ENCODE measurements at places on chromosomes 1 and 21.

- DNase-seq, result no peak
These were observed 85.9 kb downstream of the KCNJ15 start for GRCh38 chr21:38342739-38343138.

DNA sequence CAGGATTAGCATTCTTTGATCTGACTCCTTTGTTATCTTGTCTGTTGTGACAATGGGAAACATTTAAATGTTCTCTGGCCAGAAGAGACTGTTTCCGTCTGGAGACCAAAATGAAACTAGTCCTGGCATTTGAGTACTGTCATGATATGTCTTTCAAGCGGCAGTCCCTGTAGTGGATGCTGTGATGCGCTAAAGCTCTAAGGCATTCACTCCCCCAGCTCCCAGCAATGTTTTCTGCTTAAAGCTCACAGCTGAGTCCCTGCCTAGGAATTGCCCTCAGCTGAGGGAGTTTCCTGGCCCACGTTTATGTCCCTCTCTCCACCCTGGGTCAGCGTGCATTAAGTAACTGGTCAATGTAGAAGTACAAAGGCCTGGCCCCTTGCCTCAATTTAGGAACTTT, 109.4 kb downstream of the UCHL5 start:
- no peak for DNase-seq

DNA sequence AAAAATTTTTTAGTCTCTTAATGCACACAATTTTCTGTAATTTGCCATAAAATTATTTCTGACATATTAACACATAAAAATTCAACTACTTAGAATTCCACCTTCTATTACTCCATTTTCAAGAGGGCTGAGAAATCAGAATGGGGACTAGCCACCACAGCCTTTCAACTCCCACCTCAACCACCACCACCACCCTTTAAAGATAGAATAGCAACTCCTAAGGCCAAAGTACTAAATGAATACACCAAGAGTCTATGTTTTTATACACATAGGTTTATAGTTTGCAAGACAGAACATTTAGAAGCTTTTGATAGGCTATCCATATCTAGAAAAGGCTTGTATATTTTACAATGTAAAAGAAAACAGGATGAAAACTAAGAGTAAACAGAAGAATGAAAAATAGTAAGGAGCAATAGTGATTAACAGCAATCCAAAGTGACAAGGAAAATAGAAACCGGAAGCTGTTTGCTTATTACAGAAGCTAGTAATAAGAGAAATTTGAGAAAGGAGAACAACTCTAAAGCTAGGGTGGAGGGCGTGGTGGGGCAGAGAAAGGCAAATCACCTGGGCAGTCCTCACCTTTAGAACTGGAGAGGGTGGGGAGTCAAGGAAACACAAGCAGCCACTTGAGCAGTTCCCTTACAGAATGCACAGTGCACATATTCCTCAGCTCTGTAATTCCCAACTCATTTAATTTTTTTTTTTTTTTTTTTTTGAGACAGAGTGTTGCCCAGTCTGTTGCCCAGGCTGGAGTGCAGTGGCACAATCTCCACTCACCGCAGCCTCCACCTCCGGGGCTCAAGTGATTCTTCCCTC, 27.7 kb downstream of the EPS15 start:
- DNase-seq, result no peak

DNA sequence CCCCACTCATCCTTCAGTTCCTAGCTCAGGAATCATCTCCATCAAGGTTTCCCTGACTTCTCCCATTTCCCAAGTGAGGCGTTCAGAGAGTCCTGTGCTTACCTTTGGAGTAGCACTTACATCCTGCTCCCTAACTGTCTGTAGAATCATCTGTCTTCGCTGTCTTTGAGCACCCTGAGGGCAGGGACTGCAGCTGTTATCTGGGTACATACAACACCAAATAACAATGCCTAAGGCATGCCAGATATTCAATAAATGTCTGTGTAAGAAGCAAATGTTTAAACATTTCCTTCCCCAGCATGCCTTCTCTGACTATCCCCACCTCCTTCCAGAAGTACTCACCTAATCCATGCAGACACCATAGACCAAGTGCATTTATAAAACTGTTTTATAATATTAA, 65.4 kb downstream of the JAK1 start:
- DNase-seq, result no peak

GRCh38 chr1:166889776-166890175, 13.7 kb upstream of the TADA1 start:
- no peak for DNase-seq

- no peak for DNase-seq
These were observed 24.5 kb upstream of the PEX10 start for GRCh38 chr1:2436876-2437275.

DNA sequence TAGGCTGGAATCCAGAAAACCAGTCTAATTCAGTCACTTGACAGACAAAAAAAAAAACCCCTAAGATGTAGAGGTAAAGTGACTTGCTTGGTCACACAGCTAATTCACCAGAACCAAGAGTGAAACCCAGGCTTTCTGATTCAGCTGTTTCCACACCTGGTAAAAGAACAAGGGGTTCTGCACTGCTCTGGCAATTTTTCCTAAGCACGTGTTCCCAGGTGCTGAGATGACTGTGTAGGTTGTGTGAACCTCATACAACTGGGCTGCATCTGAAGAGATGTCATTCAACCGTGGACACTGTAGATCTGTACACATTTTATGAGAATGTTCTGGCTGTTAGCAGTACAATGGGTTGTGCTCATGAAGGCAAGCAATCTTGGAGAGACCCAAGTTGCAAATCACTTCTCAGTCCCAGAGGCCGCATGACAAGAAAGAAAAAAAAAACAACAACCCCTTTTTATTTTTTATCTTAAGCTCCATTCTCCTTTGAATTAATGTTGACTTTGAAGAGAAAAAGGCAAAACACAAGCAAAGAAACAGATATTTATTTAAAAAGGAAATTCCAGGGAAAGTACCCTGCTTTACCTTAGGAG, 95.4 kb downstream of the INTS7 start:
- DNase-seq, result no peak

DNA sequence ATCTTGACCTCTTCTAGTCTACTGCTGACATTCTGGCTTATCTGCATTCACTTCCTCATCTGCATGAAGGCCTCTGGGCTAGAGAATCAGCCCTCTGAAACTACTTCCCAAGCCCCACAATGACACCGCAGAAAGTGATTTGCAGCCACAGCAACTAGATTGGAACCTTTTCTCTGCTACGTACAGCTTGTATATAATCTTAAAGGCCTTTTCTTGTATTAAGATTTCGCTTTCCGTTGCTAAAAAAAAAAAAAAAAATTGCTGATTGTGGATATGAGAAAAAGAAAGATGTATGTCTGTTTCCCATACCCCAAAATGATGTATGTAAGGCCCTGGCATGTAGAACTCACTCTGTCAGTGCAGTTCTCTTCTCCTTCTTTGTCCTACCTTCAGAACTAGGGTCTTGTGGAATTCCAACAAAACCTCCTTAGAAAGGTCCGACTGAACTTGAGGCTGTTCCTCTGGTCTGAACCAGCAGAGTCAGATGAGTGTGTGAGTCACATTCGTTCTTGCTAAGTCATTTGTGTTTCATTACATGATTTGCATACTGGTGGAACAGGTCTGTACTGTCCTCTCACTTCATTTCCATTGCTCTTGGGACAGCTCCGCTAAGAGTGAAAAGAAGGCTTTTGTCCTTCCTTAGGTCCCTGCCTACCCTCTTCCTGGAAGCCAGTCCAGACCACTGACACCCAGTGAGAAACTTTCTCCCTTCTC, 62.7 kb downstream of the PLPP3 start:
- no peak for DNase-seq

- DNase-seq, result no peak
These were observed 301.8 kb downstream of the BRINP2 start for GRCh38 chr1:177472567-177472966.

- no peak for DNase-seq
These were observed 9.1 kb downstream of the LAMC2 start for GRCh38 chr1:183195142-183195574.

- no peak for DNase-seq
These were observed 83.1 kb downstream of the FMN2 start for GRCh38 chr1:240174734-240175133.

DNA sequence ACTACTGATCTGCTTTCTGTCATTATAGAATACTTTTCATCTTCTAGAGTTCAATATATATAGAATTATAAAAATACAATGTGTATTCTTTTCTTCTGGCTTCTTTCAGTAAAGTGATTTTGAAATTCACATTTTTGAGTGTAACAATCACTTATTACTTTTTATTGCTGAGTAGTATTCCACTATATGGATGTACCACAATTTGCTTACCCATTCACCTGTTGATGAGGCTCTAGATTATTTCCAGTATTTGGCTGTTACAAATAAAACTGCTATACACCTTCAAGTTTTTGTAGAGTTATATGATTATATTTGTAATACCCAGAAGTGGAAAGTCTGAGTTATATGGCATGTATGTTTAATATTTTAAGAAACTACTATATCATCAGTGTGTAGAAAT, 159.4 kb downstream of the RWDD3 start:
- DNase-seq, result no peak

GRCh38 chr1:66518654-66519053, 15.3 kb upstream of the SGIP1 start:
- no peak for DNase-seq

GRCh38 chr1:68111519-68112436, 61.4 kb upstream of the DIRAS3 start:
- DNase-seq, result peak; percentile 72

DNA sequence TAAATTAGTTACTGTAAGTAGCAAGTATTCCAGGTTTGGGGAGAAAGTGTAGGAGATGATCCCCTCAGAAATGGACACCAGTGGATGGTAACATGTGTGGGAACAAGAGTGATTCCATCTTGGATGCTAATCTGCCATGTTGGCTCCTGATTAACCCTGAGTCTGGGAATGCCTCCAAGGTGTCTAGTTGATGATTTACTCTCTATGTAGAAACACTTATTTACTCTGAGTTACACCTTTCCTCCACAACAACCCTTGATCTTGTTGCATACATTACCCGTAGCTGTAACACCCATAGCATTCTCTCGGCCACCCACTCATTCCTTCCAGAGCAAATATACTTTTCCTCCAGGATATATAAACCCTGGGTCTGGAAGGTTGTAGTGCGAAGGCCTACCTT, 315.9 kb upstream of the GREM2 start:
- DNase-seq, result no peak

- no peak for DNase-seq
These were observed 48.0 kb downstream of the NID1 start for GRCh38 chr1:236016782-236017400.

DNA sequence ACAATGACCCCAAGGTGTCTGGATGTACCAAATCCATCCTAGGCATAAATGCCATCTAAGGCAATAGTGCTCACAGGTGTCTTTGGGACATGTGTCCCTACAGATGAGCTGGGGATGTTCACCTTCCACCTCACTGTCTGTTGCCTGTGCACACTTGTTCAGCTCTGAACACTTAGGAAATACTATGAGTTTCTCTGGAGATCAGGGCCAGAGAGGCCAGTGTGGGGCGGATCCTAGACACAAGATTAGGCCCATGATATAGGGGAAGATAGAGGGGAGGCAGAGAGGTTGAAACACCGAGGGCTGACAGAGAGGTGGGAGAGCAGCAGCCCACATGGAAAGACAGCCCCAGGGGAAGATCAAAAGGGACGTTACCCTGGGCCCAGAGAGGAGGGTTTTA, 25.6 kb downstream of the C1orf116 start:
- no peak for DNase-seq

- DNase-seq, result no peak
These were observed 994 bp upstream of the ACBD6 start for GRCh38 chr1:180503280-180503862.

DNA sequence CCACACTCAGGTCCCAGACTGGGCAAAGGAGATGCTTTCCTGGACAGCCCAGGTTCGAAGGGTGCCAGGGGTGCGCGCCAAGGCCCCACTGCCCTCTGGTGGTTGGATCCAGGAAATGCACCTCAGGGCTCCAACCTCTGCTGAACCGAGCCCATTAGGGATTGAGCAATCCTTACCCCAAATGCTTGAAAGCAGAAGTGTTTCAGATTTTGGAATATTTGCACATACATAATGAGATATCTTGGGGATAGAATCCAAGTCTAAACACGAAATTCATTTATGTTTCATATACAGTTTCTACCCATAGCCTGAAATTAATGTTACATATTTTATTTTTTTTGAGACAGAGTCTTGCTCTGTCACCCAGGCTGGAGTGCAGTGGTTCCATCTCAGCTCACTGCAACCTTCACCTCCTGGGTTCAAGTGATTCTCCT, 57.4 kb downstream of the SLC9A1 start:
- peak; percentile 74 for DNase-seq

DNA sequence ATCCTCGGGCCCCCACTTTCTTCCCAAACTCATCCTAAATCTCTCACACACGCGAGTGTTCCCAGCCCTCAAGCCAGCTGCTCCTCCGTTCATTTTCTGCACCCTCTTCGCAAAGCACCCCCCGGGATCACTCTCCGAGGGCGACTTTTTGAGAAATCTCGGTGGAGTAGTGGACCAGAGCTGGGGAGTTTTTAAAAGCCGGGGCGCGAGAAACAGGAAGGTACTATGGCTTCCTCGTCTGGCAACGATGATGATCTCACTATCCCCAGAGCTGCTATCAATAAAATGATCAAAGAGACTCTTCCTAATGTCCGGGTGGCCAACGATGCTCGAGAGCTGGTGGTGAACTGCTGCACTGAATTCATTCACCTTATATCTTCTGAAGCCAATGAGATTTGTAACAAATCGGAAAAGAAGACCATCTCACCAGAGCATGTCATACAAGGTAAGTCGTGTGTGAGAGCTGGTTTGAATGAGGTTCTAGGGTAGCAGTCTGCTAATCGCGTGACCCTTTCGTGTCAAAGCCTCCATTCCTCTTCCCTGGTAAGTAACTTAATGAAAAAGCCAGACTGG, 800 bp downstream of the DR1 start:
- DNase-seq, result peak; percentile 25

DNA sequence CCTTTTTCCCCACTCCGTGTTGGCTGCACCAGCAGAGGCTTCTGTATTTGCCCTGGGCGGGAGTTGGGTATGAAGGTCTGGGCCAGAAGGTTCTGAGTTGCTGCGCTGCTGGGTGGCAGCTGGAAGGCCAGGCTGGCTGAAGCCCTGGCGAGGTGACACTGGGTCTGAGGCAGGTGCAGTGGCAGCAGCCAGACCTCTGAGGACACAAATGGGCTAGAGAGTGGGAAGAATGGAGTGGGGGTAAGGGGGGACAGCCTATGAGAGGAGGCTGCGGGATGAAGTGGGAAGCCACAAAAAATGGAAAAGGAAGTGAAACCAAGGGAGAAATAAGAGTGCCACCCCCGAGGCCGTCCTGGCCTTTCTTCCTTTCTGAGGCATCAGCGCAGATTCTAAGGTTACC, 53.2 kb downstream of the STX6 start:
- DNase-seq, result no peak

DNA sequence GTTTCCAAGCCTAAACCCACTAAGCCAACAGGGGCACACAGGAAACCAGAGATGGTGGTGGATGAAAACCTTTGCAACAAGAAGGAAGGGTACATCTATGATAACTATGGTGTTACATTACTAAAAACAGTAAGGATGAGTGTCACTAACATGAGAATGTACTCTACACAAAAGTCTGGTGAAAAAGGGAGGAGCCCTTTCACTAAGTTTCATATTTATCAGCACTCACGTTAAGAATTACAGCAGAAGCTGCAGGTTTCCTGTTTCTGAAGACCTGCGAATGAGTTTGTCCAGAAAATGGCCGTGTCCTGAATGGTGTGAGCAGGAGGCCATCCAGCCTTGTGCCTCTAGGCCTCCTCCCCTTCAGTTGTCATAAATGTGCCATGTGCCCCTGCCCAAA, 17.8 kb downstream of the ABCG1 start:
- DNase-seq, result no peak

GRCh38 chr1:9413877-9414213, 121.2 kb downstream of the SPSB1 start:
- DNase-seq, result peak; percentile 68
